ENCODE measurements at places on chromosomes 6 and 20.

DNA sequence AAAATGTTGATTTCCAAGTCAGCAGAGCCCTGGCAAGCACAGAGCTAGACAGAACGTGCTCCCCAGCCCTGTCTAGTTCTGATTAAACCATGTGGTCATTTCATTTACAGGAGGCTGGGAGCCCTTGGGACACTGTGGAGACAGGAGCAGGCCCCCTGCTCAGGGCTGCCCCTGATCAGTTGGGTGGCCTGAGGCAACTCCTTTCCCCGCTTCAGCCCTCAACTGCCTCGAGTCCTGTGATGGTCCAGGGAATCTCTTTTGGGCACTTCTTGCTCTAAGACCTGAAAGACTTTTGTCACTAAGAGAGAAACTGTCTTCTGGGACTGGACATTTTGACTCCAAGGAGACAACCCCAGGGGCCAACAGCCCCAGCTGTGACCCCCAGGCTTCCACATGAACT, 13.5 kb downstream of the DYNLRB1 start:
- DNase-seq = no peak

GRCh38 chr6:36598326-36598725, 4.2 kb downstream of the SRSF3 start:
- DNase-seq = no peak

DNA sequence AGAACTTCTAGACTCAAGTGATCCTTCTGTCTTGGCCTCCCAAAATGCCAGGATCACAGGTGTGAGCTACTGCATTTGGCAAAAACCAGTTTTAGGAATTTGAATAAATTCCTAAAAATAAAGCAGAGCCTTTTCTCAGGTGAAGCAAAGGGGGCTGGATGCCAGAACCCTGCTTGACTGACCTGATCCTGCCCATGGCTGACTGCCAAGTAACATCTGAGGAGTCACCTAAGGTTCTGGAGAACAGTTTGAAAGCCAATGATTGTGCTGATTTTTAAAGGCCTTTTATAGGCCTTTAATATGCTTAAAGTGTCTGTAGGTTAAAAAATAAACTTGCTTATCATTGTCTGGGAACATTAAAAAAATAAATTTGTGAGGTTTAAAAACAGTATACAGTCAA, 14.1 kb upstream of the ZSCAN12 start:
- DNase-seq = no peak

- peak; percentile 39 for DNase-seq
Measured at GRCh38 chr6:151014404-151015100, 149.1 kb downstream of the MTHFD1L start.

- no peak for DNase-seq
Measured at GRCh38 chr6:33192671-33193602, 670 bp upstream of the COL11A2 start.

- DNase-seq = peak; percentile 8
Measured at GRCh38 chr20:20593447-20594170, 118.8 kb downstream of the RALGAPA2 start.

- no peak for DNase-seq
Measured at GRCh38 chr6:88208726-88209125, 42.6 kb upstream of the CNR1 start.

DNA sequence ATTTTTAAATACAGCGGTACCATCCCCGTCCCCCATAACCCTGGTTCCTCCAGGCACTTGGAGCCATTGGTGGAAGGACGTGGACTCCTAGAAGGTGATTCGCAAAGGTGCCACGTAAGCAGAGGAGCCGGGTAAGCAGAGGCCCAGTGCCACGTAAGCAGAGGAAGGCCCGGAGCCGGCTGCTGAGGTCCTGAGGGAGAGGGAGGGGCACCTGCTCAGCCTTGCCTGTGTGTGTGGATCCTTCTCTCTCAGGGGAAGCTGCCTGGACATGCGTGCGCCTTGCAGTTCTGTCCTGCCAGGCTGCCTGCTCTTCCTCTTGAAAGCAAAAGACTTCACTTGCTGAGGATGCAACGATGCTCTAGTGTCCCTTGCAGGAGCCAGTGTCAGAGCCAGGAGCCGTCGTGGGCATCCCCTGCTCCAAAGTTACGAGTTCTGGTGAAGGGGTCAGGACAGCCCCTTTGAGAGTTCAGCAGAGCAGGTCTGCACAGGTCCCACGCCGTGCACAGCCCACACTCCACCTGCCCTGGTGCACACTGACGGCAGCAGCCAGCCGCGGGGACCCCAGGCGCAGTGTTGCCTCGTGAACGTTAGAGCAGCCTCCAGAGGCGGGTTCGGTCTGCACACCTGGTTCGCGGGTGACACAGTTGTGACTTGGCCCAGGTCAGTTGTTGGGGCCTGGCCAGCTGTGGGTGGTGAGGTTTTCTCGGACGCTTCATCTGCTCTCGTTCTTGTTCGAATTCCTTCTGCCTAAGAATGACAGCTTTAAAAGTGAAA, 1.9 kb upstream of the NKAIN4 start:
- no peak for DNase-seq

GRCh38 chr6:74979065-74979766, 226.6 kb downstream of the COL12A1 start:
- DNase-seq = no peak

GRCh38 chr20:23255106-23255505, 95.5 kb upstream of the NXT1 start:
- no peak for DNase-seq

DNA sequence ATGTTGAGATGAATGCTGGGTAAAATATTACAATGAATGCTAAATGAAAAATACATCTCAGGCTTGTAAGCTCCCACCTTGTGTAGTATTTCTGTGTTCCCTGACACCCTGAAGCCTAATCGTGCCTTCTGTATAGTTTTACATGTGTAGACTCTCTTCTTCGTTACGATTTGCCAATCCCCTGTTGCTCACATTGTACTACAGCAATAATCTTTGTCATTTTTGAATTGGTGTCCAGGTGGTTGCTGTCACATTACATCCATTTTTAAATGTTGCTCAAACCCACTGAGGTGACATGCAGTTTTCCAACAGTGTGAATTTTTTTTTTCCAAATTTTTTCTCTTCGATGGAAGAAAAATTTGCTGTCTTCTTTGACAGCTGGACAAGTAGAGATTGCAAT, 300.0 kb upstream of the FLRT3 start:
- no peak for DNase-seq

GRCh38 chr6:112128208-112128607, 40.8 kb downstream of the FAM229B start:
- DNase-seq = no peak

GRCh38 chr20:10674684-10675449, 1.1 kb upstream of the JAG1 start:
- peak; percentile 31 for DNase-seq

GRCh38 chr20:46801003-46801702, 91.7 kb downstream of the SLC2A10 start:
- no peak for DNase-seq

- DNase-seq = no peak
Measured at GRCh38 chr6:129691043-129691640, 18.8 kb downstream of the ARHGAP18 start.

GRCh38 chr6:144480473-144480872, 195.3 kb downstream of the UTRN start:
- no peak for DNase-seq

- no peak for DNase-seq
Measured at GRCh38 chr6:17714177-17714576, 7.5 kb upstream of the NUP153 start.

GRCh38 chr6:118391086-118391485, 157.0 kb upstream of the PLN start:
- DNase-seq = no peak

GRCh38 chr20:50710492-50711063, 19.2 kb upstream of the RIPOR3 start:
- no peak for DNase-seq

- DNase-seq = no peak
Measured at GRCh38 chr20:1034415-1034789, 32.3 kb upstream of the RSPO4 start.

- no peak for DNase-seq
Measured at GRCh38 chr6:163756079-163756478, 341.6 kb downstream of the QKI start.

DNA sequence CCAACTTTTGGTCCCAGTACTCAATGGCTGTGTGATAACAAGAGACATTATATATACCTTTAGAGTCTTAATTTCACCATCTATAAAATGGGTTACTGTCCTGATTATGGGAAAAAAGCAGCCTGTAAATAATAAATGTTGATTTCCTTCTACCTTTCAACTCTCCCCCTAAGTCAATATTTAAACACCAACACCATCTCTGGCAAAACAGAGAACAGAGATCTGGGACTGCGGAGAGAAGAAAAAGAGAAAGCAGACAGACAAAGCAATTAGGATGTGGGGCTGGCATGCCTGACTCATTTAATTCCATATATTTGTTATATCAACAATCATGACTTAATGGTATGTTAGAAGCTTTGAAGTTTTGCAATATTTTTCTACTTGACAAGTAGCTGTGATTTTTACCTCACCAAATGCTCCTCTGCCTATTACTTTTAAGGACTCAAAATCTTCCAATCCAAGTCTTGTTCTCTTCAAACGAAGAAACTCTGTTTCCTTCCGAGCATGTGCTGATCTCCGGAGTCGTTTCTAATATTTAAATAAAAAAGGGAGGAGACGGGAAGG, 23.3 kb downstream of the STK38 start:
- no peak for DNase-seq

DNA sequence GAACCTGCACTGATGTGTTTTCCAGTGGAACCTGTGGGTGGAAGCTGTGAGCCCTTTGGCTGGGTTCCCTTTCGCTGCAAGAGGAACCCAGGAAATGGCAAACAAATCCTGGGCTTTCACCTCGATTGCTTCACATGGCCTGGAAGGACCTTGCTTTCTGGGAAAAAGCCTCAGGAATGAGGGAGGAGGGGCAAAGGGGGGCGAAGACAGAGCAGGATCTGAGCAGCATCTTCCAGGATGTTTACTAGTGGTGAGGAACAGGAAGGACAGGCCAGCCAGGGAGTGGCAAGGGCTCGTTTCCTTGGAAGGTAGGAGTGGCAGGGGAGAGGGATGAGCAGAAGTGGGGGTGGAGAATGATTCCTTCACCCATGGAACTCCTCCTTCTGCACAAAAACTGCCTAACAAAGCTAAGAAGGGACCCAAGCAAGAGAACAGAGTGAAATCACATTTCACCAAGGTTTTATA, 5.9 kb downstream of the SLC2A10 start:
- DNase-seq = no peak

GRCh38 chr6:119138906-119139541, 60.6 kb upstream of the FAM184A start:
- DNase-seq = no peak

- no peak for DNase-seq
Measured at GRCh38 chr6:20770773-20771172, 236.5 kb downstream of the CDKAL1 start.

DNA sequence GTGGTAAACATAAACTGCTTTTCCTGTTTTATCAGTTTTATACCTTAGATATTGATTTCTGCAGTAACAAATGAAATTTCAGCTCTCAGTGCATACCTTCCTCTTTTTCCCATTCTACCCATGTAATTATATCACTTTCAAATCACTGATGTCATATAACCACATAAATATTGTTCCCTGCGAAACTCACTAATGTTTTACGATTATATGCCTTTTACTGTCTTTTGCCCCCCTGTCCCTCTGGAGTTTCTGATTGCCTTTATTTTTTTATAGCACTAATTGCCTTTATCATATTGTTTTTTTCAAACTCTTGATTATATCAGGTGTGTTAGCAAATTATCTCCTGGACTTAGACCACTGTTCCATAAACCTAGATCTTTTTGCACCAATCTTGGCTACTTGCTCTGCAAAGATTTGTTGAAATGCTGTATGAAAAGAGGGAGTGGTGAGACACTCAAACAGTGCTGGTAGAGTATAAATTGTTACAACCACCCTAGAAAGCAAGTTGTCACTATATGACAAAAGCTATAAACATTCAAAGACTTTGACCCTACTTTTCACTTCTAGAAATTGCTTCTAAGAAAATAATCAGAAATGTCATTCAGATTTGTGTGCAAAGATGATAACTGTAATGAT, 29.6 kb upstream of the EDN1 start:
- no peak for DNase-seq

DNA sequence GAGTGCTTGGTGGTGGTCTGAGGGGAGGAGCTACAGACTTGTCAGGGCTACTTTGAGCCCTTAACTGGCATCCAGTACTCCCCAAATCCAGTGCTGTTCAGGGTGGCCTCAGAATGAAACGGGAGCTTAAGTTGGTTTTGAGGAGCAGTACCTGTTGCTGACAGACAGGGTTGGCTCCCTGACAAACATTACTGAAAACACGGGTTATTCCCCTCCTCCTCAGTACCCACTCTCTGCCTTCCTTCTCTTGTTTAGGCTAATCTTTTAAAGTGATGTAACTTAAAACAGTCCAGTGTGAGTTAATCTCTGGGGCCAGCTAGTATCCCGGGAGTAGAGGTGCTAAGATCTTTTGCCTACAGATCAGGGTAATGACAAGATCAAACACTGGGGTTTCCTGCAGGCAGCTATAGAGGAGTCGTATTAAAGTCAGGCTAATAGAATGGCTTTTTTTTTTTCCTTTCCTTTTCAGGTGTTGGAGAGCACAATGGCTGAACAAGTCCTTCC, 3.7 kb downstream of the TNFAIP3 start:
- no peak for DNase-seq

DNA sequence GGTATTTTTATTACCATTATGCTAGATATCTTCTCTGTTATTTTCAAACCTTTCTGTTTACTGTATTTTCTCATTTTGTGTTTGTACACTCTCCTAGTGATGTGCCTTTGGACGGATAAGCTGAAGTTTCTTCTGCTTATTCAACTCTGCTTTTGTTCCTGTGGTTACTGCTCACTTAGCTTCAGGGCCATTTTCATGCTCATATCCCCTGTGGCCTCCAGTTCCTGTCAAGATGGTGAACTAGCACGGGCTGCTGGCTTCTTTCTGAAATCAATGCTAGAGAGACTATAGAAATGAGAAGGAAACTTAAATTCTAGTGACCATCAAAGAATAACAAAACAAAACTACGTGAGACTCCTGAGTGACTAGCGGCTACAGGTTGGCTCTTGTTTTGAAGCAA, 6.8 kb upstream of the CST8 start:
- DNase-seq = no peak

DNA sequence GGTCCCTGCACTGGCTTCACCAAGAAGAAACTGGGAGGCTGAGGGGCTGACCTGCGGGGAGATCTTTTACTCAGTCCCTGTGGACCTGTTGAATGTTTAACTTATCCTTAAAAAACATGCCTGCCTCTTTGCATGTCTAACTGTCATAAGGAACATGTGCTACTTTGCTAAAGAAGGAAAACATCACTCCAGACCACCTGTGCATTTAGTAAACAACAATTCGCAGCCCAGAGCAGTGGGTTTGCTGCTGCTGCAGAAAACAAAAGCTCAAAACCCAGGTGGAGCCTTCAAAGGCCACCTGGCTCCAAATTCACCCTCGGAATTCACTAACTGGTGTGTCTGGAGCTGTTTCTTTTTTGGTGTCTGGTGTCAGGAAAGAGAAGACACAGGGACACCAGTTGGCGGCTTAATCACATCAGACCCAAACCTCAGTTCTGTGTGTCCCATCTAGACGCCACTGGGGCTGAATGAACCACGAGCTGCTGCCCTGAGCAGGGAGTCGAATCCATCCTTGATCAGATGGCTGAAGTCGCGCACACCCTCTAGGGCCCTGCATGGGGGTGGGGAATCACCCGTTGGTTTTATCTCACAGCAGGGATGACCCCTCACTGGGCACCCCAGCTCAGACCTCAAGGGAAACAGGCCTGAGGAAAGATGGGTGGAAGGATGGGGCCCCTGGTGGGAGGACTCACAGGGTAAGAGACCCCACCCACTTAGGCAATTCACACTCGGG, 344.3 kb downstream of the PREX1 start:
- DNase-seq = no peak

GRCh38 chr20:16069389-16070010, 503.7 kb downstream of the KIF16B start:
- no peak for DNase-seq

GRCh38 chr6:138662471-138662870, 111.1 kb upstream of the CCDC28A start:
- no peak for DNase-seq

GRCh38 chr20:14963262-14963663, 625.9 kb upstream of the FLRT3 start:
- DNase-seq = no peak

Data from stimulated activated CD4-positive, alpha-beta T cell treated with anti-CD3 and anti-CD28 coated beads, Interleukin-4, amount 100 ng/mL, for 48 hours (primary cell).